ENCODE measurements at places on chromosomes 1 and 21.

DNA sequence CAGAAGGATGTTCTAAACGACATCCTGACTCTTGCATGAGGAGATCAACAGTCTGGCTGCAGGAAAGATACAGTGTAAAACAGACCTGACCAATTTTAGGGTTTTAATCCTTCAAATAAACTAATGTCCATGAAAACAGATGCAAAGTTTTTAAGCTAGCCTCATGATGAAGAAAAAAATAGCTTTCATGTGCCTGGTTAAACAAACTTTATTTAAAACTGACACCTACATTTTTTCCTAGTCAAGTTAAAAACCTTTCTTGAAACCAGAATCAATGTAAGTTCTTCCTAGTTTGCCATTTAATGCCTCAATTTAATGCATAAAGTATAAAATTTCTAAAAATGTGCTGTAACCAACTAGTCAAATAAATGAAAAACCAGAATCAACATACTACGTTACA, 2.9 kb downstream of the WDR26 start:
- DNase-seq = no peak

GRCh38 chr1:6028042-6028850, 17.4 kb upstream of the KCNAB2 start:
- peak; percentile 40 for DNase-seq

DNA sequence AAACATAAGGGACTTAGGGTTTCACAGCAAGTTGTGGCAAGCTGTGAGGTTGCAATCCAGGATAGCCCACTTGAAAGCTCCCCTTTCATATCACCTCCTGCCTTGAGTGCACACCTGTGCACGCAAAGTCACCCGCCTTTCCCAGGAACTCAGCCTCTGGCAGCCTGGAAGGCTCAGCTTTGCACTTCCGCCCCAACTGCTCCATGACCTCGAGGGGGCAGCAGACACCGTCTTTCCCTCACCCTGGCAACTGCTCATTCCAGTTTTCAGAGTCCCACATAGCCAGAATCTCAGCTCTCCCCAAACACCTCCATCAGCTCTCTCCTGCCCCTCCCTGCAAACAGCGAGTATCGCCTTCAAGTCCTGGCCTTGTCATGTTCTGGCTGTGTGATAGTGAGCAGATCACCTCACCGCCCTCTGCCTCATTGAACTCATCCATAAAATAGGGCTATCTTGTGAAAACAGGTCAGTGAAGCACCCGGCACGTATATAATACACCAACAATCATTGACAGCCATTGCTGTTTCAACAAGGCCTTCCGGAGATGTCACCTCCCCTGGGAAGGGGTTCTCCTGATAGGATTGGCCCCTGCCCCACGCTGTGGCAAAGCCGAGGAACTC, 32.2 kb upstream of the EPB41 start:
- DNase-seq = peak; percentile 59

DNA sequence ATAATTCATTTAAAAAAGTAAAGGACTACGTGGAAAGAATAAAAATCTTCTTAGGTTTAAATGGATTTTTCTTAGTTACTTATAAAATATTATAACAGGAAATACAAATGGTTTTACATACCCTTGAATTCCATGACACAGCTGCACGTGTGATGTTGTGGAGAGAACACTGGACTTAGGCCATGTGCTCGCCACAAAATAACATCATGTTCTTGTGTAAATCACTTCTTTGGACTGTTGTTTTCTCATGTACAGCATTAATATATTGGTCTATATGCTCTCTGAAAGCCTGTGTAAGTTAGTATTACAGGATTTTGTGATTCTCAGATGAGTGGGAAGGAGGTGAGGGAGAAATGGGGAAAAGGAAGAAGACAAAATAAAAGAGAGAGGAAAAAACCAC, 228.2 kb downstream of the DNM3 start:
- DNase-seq = no peak

GRCh38 chr1:230337266-230337665, 88.9 kb downstream of the PGBD5 start:
- DNase-seq = no peak

- no peak for DNase-seq
Observed at GRCh38 chr1:36760081-36760480, 274.2 kb downstream of the GRIK3 start.

- no peak for DNase-seq
Observed at GRCh38 chr1:115641762-115642167, at the start of gene VANGL1. Gene VANGL1 (plus strand): TSS chr1:115641970. CDS start chr1:115651414, 9,444 bp downstream.

GRCh38 chr1:182086620-182087019, 25.1 kb upstream of the ZNF648 start:
- no peak for DNase-seq

GRCh38 chr1:97271916-97272788, 550.6 kb downstream of the PTBP2 start:
- DNase-seq = no peak

DNA sequence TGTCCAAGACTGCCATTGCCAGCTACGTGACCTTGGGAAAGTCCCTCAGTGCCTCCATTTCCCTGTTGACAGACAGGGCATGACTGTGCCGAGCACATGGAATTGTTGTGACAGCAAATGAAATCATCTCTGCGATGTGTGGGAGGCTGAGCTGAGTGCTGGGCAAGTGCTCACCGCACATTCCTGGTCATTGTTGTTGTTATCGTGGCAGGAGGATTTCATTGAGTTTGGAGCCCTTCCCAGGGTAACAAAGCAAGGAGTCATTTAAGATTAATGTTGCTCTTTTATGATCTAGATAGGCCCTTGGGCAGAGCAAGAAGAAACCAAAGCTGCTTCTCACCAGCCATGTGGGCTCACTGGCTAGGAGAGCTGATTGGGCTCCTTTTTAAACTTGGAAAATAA, 39.6 kb upstream of the ITPKB start:
- DNase-seq = no peak

DNA sequence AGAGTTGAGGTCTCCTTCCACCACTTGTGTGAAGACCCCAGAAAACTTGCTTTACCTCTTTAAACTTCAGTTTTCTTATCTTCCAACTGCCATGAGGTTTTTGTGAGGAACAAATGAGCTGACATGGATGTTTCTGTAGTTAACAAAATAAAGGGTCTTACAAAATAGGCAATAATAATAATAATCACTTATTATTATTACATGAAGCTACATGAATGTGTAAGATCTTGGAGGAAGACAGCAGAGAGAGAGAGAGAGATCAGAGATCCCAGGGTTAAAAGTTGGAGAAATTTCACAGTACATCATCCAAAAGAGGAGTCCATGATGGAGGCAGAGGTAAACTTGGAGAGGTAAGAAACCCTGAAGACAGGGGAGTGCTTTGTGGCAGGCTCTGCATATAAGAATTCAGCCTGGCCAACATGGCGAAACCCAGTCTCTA, 10.7 kb downstream of the RCC1 start:
- DNase-seq = no peak

- DNase-seq = no peak
Observed at GRCh38 chr1:188599313-188599712, 1770.6 kb downstream of the PLA2G4A start.

DNA sequence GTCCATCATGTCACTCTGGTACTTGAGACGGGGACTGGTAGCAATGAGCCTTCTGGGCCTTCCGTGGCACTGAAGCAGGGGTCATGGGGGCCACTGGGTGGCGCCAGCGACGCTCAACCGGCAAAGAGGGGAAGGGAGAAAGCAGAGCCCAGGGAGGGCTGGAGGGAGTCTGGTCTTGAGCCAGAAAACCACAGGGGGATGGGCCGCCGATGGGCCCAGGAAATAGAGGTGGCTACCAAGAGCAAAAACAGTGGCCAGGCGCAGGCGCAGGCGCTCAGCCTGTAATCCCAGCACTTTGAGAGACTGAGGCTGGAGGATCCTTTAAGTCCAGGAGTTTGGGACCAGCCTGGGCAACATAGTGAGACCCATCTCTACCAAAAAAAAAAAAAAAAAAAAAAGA, 21.8 kb downstream of the EXOC8 start:
- no peak for DNase-seq

GRCh38 chr1:221636096-221636495, 105.8 kb downstream of the DUSP10 start:
- no peak for DNase-seq

DNA sequence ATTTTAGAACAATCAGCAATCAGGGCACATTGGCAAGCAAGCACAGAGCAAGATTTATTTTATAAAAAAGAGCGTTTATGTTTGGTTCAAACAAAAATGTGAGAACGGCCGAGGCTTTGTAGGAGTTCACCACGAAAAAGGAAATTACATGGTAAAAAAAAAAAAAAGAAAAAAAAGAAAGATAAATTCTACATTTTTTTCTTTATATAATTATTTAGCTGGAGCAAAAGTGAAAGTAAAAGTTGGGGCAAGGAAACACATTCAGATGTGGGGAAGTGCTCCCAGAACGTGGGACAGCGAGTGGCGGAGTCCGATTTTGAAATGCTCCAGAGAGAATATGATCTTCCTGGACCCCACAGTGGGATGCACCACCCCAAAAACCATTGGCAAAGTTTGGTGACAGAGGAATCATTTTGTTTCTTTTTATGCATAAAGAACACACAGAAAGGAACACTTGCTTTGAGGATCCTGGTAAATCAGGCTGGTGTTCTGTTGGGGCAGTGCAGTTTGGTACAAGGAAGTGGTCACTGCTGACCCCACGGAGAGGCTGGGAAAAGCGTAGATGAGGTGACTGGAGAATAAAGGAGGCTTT, 16.3 kb upstream of the ATP5PO start:
- no peak for DNase-seq

DNA sequence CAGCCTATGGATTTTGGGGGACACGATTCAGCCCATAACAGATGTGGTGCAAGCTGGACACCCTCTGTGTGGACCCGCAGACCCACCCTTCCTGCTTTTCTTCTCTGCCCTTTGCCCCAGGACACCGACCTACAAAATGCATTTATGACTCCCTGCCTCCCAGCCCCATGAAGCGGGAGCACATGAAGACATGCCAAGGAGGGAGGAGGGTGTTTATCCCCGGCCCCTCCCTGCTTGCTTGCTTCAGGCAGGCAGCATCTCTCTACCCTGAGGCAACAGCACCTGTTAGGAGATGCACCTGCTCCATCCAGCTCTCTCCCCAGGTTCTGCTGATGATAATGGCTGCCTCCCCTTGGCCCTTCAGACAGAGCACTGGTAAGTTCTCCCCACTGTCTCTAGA, 187.5 kb downstream of the PSMG1 start:
- DNase-seq = no peak

DNA sequence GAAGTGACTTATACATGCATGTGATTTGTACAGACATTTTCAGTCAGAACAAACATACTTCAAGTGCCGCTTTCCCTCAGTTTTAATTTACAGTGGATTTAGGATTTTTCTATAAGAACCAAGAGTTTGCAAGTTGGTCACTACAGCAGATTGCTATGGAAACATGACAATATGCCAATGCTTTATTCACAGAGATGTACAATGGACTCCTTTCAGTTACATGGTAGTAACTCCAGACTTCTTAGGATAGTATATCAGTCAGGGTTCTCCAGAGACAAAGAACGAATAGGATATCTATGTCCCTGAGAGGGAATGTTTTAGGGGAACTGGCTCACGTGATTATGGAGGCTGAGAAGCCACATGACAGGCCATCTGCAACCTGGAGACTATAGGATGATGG, 27.4 kb downstream of the IFI44 start:
- no peak for DNase-seq

- no peak for DNase-seq
Observed at GRCh38 chr21:21045518-21045917, 47.3 kb downstream of the NCAM2 start.

DNA sequence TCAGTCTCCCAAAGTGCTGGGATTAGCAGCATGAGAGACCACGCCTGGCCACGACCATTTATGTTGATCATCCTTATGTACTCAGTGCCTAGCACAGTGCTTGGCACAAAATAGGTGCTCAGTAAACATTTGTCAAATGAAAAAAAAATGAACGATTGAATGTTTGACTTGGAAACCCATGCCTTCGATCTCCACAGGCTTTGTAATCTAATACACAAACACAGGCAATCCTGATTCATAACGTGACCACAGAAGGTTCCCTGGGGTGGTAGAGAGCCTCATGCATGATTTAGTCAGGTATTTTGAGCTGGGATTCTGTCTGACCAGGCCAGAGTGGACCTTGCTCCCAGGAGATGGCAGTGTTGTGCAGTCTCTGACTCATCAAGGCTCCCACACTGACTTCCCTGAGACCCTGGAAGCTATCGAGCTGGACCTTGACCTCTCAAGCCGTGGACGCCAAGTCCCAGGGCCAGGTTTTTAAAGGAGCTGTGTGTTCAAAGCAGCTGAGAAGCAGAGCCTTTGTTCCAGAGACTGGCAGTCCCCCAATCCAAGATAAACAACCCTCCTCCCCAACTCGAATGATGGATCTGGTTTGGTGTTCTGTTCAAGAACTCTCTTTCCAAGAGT, 81.1 kb downstream of the PGM1 start:
- DNase-seq = no peak

DNA sequence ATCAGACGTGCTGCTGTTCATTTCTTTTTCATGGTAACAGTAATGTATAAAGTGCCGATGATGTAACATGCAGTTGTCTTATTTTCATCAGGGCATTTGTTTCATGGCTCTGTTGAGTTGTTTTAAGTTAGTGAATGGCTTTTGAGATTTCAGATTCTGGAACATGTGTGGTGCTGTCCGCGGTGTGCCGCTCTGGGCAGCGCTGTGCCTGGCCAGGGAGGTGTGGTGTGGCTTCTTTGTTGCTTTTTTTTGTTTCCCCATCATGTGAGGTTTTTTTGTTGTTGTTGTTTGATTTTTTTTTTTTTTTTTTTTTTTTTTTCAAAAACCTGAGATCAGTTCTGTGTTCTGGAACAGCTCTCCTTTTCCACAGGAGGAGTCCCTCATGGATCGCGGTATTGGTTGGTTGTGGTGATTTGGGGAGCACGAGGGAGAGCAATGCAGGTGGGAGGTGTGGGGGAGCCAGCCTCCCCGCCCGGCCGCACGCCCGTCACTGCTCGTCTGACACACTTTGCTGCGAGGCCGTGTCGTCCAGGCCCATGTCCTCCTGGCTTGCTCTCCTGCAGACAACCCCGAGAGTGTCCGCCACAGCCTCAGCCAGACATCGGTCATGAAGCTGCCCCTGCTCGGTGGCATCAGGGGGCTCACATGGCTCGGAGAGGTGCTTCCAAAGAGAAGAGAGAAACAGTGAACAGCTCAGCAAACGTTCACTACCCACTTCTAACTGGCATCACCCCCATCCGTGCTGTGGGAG, 33.6 kb downstream of the NTPCR start:
- DNase-seq = no peak
